Brain (organoid and tissue), 16 donors: ENCODE measurements at places on chromosomes 2 and 18.

- peak; percentile 73 for DNase-seq
Measured at GRCh38 chr18:23114171-23114881, 21.0 kb upstream of the CABLES1 start.

GRCh38 chr2:105843476-105844374 is 99.0 kb downstream of the NCK2 start:
- DNase-seq = no peak

GRCh38 chr2:141992695-141993094 is 138.1 kb downstream of the LRP1B start:
- DNase-seq = peak; percentile 7

- DNase-seq = no peak
Measured at GRCh38 chr2:237232166-237232565, 146.5 kb downstream of the COPS8 start.

DNA sequence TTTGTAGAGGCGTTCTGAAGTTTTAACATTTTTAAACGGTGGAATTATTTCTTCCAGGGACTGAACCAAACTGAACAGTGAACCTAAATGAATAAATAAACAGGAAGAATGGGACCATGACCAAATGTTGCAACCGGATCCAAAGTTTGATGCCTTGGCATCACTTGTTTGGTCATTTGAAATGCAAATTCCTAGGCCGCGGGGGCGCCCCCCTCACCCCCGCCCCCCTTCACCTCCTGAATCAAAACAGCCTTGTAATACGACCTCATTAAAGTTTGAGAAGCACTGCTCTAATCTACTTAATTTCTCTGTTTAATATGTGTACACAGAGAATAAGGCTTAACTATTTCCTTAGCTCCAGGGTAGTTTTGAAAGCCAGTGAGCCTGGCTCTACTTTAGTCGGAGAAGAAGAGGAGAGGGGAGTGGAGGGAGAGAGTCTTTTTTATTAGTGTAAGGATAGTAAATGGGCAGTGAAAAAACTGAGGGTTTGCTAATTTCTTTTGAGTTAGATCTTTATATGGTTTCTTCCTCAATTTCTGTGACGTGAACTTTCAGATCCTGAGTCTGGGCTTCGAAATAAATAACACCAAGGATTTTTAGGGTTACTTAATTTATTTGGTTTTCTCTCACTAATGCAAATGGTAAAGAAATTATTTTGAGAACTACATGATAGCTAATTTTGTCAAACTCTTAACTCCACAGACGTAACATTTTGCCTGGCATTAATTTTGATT is 5.7 kb downstream of the C2orf80 start:
- DNase-seq = peak; percentile 66

GRCh38 chr2:173708806-173709205 is 256.4 kb downstream of the SP3 start:
- DNase-seq = no peak
